ENCODE measurements at places on chromosomes 3 and 15.
A peak's percentile ranks its signal among the peaks of the same experiment; 100 is the strongest.

- DNase-seq, result no peak
Measured at GRCh38 chr3:53198256-53198977, 37.4 kb downstream of the PRKCD start.

DNA sequence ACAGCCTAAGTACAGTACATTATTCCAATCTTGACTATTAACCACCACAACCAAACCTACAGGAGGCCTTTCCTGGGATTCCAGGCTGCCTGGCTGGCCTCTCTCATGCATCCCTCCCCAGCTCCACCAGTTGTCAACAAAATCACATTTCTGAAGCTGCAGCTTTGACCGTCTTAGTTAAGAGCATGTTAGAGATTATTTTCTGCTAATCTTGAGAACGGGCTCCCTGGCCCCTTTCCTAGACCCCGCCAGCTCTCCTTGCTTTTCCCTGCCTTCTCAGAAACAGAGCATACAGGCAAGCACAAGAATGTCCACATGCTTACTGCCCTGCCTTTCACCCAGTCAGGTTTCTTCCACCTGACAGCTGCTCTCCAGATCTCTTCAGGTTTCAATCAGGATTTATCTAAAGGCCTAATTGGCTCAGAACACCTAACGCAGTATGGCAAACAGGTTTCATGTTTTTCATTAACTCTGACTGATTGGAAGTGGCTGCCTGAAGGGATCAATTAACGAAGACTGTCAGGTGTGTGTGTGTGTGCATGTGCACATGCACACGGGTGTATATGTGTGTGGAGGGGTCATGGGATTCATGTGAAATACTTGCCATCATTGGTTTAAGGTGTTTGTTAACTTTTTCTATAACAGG lies 12.3 kb downstream of the KY start:
- no peak for DNase-seq

DNA sequence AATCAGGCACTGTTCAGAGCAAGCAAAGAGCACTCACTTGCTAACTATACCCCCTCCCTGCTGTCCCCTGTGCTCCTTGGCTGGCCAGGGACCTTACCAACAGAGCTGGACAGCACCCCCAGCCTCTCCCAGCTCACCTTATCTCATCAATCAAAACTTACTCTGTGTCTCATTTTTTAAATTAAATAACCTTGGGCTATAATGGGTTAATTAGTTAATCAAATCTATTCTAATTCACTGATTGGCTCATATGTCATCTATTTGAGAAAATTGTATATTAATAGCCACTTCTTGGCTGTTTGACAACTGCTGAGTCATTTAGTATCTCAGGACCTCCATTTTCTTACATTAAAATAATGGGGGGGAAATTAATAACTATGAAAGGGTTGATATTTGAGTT lies 22.9 kb downstream of the IL5RA start:
- DNase-seq, result no peak

GRCh38 chr3:197298945-197299854 lies 788 bp upstream of the DLG1 start:
- DNase-seq, result peak; percentile 21

GRCh38 chr3:129123314-129124060 lies 1.9 kb upstream of the RAB43 start:
- no peak for DNase-seq
